ENCODE measurements at places on chromosomes 2 and 18.

DNA sequence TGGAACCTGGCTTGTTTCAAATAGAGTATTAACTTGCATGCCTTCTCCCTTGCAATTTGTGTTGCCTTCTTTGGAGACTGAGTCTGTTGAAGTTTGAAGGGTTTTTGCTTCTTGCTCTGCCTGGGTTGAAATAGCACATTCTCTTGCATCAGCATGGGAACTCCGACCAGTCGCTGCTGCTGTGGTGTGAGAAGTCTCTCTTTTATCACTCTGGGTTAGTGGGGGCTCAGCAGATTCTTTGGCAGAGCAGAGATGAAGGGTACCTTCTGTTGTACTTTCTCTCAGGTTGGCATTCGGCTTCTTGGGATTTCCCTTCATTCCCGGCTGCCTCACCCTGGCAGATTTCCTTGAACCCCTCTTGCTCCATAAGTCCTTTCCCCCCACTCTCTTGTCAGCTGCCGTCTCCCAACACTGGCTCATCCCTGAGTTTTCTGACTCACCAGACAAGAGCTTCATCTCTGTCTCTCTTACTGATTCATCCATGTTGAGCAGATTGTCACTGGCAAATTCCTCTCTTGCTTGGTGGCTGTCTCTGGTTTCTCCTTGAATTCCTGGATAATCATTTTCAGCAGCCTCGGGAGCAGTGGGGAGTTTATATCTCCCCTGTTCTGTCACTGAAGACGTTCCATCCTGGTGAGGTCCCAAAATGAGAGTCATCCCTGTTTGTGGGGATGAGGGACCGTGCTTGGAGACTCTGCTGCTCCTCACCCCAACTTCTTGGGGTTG is 49.9 kb downstream of the ALPK2 start:
- DNase-seq, result peak; percentile 83

DNA sequence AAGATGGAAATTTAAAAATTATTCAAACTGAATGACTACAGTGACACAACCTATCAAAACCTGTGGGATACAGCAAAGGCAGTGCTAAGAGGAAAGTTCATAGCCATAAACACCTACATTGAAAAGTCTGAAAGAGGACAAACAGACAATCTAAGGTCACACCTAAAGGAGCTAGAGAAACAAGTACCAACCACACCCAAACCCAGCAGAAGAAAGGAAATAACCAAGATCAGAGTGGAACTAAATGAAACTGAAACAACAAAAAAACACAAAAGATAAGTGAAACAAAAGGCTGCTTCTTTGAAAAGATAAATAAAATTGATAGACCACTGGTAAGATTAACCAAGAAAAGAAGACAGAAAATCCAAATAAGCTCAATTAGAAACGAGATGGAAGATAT is 247.2 kb upstream of the ZNF804A start:
- DNase-seq, result no peak

DNA sequence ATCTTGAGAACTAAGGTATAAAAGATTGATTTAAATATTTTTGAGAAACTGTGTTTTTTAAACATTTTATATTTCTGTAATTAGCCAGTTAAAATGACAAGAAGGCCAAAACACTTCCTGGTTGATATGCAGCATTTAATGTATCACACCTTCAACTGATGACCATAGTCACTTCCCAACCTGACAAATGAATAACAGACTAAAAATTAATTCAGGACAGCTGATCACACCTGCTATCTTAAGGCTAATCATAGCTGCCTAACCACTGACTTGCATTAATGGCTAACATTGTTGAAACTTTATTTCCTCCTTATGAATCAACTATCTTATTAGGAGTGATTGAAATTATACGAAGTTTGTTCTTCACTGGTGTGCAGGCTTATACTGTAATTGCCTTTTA is 125.8 kb upstream of the MSTN start:
- no peak for DNase-seq

GRCh38 chr2:85148190-85148589 is 15.0 kb downstream of the TCF7L1 start:
- DNase-seq, result no peak

GRCh38 chr2:106839849-106840595 is 45.9 kb downstream of the ST6GAL2 start:
- DNase-seq, result peak; percentile 23

GRCh38 chr2:234752966-234753365 is 198.9 kb upstream of the SH3BP4 start:
- no peak for DNase-seq

GRCh38 chr2:7111626-7112025 is 194.4 kb downstream of the RNF144A start:
- DNase-seq, result peak; percentile 20

GRCh38 chr2:105919826-105920225 is 175.1 kb downstream of the NCK2 start:
- DNase-seq, result peak; percentile 19

GRCh38 chr2:173891315-173892037 is 73.7 kb downstream of the SP3 start:
- DNase-seq, result no peak

GRCh38 chr18:79905993-79906392 is 45.5 kb downstream of the SLC66A2 start:
- DNase-seq, result no peak

DNA sequence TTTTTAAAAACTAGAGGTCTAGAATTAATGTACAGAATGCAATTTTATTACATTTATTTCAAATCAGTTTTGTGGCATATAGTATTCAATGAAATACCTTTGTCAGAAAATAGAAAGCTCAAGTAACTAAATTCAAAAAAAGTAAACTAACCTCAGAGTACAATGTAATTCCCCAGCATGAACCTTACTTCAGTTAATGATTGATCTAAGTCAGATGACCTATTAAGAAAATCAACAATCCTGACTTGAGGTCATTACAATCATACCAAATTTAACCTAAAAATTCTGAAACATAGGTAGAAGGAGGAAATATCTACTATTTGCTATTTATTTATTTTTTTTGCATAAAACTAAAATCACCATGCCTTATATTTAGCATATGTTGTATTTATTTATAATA is 142.9 kb downstream of the CCDC102B start:
- no peak for DNase-seq

- no peak for DNase-seq
These were observed 211.8 kb upstream of the ARL4C start for GRCh38 chr2:234708717-234709116.

DNA sequence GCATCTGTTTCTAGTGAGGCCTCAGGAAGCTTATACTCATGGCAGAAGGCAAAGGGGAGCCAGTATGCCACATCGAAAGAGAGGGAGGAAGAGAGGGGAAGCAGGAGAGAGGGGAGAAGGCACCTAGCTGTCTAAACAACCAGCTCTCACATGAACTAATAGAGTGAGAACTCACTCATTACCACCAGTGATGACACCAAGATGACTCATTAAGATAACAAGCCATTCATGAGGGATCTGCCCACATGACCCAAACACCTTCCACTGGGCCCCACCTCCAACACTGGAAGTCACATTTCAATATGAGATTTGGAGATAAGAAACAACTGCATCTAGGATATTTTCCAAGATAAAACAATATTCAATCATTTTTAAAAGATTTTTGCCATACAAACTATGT is 753.9 kb upstream of the ZEB2 start:
- no peak for DNase-seq

DNA sequence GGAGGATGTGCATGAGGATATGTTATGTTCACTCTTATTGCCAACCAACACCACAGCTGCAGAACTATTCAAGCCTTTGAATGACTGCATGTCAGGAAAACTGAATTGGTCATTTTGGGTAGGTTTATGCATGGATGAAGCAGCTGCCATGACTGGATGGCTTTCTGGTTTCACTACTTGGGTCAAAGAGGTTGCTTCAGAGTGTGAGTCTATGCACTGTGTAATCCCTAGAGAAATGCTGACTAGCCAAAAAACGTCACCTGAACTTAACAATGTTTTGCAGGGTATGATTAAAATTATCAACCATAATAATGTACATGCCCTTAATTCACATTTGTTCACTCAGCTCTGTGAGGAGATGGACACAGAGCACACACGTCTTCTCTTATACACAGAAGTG is 206.7 kb upstream of the RBBP8 start:
- DNase-seq, result no peak

GRCh38 chr18:56627991-56628390 is 10.4 kb downstream of the TXNL1 start:
- no peak for DNase-seq

GRCh38 chr2:20530520-20530919 is 83.6 kb downstream of the RHOB start:
- DNase-seq, result no peak

DNA sequence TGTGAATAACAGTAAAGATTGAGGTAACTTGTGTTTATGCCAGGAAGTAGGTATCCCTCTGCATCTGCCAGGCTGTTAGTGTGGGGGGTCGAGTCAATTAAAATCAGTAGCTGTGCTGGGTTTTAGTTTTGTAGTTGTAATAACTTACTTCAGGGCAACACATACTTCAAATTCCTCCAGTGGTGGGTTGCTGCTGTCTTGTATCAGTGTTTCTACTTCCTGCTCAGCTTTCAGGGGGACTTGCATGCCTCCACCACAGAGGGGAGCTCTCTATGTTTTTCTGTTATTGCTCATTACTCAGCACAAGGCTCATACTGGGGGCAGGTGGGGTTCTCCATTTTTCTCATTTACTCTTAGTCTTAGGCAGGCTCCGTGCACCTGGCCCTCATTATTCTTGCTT is 136.8 kb downstream of the CAPN13 start:
- DNase-seq, result no peak

GRCh38 chr2:43511199-43511598 is 84.6 kb downstream of the THADA start:
- no peak for DNase-seq

DNA sequence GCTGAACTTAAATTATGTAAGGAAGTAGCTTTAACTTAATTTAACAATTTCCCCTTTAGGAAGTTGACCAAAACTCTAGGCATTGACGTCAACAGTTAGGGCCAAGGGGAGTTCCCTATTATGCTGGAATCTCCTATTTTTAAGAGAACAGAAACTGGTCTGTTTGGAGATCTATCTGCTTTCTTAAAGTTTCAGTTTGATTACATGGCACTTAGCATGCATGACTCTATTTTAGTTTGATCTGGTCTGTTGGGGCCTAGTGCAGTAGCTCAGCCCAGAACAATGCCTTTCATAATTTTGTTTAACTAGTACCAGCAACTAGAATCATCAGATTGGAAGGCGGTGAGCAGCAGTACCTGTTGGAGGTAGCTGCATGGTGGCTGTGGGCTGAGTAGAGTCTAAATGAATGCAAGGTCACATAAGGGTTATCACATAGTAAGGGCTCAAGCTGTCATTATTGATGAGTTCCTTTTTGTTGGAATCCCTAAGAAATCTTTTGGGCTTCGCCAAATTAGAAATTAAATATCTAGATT is 60.5 kb upstream of the ZNG1B start:
- DNase-seq, result no peak

DNA sequence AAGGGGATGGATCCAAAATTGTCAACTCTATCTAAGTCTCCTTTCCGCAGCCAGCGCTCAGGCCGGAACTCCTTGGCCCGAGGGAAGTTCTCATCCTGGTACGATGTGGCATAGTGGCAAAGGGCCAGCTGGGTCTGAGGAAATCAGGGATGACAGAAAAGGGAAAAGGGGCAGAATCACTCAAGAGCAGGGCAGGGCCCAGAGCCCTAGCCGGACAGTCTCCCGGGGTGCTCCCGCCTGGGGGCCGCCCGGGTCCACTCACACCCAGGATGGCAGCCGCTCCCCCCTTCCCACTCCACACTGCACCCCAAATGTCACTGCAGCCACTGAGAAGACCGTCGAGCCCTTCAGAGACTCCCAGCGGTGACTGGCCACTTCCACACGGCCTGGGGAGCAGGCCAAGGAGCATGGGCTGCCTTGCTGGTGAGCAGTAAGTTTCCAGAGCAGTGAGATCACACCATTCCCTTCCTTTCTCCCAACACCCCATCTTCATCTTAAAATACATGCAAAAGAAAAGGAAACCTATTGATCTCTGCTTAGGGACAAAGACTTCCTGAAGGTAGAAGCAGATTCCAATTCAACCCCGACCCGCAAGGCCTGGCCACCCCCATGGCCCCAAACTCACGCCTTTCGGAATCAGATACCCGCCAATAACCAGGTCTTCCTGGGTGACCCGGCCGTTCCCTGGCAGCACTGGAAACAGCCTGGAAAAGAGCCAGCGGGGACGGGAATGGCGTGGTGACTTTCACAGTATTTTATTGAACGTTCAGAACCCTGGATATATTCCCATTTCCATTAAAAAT is 26.7 kb downstream of the CYP27C1 start:
- no peak for DNase-seq

- DNase-seq, result peak; percentile 78
These were observed 16.5 kb downstream of the DYNC1I2 start for GRCh38 chr2:171703574-171704347.
